NCI-H446 treated with DMSO at 0.1 percent for 48 hours (cell line): ENCODE measurements at places on chromosomes 12 and 14.

DNA sequence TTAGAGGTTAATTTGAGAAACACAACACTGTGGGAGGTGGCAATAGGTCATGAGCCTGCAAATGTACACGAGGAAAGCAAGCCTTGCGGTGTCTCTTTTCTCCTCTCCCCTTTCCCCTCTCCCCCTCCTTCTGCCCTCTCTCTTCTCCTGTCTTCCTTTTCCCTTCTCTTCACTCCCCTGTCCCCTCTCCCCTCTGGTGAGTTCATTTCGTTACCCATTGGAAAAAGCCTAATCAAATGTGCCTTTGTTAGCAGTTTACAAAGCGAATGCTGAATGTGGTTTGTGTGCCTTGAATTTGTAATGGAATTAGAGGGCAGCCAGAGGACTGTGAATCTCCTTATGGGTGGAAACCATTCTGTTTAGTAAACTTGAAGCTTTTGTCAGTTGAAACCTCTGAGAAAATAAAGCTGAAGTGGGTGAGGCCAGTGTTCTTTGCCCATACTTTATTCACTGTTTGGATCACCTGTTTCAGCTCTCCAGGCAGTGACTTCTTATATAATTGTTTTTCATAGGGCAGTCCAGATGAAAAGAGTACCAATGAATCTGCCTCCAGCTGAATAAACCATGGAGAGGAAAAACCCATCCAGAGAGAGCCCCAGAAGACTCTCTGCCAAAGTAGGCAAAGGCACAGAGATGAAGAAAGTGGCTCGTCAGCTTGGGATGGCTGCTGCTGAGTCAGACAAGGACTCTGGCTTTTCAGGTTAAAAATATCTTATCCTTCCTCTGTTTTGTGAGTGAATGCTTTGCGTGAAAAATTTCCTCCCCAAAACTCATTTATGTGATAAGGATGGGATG, 7.3 kb downstream of the CIPC start:
- DNase-seq = no peak

- DNase-seq = no peak
Observed at GRCh38 chr14:102058961-102059360, 27.9 kb downstream of the HSP90AA1 start.

GRCh38 chr12:120821878-120822277, 82.3 kb downstream of the SPPL3 start:
- no peak for DNase-seq

DNA sequence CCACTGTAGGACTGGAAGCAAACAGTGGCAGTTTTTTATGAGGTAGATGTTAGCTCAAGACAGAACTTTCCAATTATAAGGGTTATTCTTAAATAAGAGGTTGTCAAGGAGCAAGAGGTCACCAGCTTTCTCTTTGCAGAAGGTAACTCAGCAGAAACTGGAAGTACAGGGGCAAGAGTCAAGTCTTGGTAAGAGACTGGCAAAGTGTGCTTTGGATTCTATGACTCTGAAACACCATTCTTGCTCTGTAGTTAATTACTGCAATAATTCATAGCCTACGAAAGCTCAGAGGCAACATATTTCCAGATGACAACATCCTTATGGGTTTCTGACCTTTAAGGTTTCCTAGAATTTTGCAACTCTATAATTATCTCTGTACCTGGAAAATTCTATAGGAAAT, 51.3 kb downstream of the RMST start:
- DNase-seq = no peak

GRCh38 chr12:6057700-6058099, 66.8 kb downstream of the VWF start:
- DNase-seq = no peak

DNA sequence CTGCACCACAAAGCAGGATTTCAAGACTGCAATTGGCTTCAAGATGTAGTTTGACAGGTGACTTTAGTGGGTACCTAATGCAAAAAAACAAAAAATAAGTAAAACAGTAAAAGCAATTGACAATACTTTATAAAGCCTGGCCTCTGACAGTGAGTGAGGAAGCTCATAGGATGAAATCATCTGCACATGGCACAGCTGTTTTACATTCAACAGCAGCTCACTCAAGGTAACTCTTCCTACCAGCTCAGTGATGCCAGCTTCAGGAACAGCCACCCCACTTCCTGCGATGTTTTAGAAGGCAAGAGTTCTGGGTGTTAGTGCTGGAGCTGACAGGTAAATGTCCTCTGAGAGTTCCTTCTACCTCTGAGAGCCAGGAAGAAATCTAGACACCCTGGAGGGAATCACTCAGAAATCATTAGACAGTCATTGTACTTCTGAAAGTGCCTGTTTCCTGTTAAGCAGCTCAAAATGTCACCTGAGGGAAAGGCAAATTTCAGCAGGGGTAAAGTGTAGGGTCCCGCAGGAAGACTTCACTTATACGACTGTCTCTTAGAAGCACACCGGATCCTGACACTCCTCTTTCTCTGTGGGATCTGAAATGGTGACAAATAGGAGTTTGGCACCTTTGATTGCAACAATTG, 99.9 kb downstream of the FOXN3 start:
- DNase-seq = no peak

GRCh38 chr14:50311337-50311971, 575 bp downstream of the L2HGDH start:
- no peak for DNase-seq

DNA sequence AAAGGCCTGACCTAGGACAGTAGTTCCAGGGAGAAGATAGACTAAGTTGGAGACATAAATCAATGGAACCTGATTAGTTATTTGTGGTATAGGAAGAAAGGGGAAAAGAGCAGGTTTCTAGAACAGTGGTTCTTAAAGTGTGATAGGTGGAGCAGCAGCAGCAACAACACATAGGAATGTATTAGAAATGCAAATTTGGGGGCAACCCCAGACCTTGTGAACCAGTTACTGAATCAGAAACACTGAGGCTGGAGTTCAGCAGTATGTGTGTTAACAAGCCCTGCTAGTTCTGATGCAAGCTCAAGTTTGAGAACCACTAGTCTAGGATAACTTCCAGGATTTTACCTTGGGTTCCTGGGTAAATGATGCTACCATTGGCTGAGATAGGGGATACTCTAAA, 308.7 kb downstream of the EMP1 start:
- no peak for DNase-seq

GRCh38 chr12:88834226-88834625, 254.0 kb upstream of the KITLG start:
- DNase-seq = no peak

DNA sequence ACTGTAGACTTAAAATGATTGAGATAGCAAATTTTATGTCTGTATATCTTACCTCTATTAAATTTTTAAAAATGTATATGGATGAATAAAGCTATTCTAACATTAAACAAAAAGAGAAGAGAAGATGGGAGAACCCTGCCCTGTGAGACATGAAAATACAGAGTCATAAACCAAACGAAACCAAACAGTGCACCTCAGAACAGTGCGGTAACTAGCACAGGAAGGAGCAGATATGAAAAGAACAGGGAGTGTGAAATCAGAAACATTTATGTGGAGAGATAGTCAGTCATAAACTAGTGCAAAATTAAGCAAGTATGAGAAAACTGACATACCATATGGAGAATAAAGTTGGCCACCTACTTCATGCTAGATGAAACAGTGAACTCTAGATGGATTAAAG, 135.1 kb downstream of the ERC1 start:
- DNase-seq = no peak

- no peak for DNase-seq
Observed at GRCh38 chr12:109739747-109740693, 26.4 kb downstream of the FAM222A start.

GRCh38 chr12:46374310-46374709, 1.7 kb upstream of the SLC38A2 start:
- DNase-seq = no peak

DNA sequence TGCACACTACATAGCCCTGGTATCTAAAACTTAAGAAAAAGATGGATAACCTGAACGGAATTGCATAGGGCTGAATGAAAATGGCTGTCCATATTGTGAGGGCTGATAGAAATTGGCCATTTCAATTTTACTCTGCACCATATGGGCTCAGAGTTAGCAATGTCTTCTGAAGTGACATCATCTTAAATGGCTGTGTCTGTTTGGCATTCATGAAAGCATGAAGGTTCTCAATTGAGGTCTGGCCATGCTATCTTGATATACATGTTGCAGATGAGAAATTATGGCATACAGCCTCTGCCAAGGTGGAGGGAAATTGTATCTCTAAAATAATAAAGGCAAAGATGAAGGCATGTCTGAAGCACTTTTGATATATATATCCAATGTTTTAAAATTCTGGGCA, 226.0 kb upstream of the PDE3A start:
- DNase-seq = peak; percentile 47

- no peak for DNase-seq
Observed at GRCh38 chr12:10293151-10293550, 14.5 kb upstream of the KLRD1 start.

DNA sequence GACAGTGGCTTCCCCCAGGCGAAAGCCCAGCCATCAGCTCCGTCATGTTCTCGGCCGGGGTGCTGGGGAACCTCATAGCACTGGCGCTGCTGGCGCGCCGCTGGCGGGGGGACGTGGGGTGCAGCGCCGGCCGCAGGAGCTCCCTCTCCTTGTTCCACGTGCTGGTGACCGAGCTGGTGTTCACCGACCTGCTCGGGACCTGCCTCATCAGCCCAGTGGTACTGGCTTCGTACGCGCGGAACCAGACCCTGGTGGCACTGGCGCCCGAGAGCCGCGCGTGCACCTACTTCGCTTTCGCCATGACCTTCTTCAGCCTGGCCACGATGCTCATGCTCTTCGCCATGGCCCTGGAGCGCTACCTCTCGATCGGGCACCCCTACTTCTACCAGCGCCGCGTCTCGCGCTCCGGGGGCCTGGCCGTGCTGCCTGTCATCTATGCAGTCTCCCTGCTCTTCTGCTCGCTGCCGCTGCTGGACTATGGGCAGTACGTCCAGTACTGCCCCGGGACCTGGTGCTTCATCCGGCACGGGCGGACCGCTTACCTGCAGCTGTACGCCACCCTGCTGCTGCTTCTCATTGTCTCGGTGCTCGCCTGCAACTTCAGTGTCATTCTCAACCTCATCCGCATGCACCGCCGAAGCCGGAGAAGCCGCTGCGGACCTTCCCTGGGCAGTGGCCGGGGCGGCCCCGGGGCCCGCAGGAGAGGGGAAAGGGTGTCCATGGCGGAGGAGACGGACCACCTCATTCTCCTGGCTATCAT, 663 bp downstream of the PTGER2 start:
- no peak for DNase-seq

DNA sequence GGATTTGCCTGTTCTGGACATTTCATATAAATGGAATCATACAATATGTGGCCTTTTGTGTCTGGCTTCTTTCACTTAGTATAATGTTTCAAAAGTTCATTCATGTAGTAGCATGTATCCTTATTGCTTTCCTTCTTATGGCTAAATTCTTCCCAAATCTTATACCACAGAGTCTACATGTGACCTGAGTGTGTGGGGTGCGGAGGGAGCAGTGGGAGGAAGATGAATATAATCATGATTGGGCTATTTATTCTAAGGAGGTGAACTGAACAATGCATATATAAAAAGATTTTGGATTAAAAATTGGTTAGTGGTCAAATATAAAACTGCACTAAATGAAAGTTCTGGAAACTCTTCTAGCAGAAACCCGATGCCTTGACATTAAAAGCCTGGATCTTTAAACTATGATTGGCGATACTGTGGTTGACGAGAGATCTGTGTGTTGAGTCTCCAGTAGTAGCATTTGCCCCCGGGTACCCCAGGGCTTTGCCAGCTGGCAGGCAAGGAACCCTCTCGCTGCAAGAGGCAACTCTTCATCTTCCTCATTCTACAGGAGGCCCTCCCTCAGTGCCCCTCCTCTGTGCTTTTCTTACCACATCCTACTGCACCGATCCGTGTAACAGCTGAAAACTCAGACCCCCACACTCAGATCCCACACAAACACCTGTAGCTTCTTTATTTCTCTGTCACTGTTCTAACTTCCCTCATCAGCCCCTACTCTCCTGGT, 2.6 kb downstream of the CYP46A1 start:
- DNase-seq = no peak

DNA sequence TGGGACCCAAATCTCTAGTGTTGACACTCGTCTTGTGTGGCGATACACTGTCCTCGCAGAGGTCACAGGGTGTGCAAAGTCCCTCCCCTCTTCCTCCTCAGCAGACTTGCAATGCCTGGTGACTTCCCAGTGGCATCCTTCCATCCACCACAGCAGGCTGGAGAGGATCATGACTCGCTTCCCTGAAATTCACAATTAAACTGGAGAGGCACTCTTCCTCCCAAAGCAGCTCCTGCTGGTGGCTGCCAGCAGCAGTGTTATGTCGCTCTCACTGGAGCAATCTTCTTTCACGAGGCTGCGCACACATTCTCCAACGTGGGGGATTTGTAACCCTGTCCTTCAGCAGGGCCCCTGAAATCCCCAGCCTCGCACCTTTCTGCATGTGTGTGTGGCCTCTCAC, 145.2 kb upstream of the TMCC3 start:
- no peak for DNase-seq

DNA sequence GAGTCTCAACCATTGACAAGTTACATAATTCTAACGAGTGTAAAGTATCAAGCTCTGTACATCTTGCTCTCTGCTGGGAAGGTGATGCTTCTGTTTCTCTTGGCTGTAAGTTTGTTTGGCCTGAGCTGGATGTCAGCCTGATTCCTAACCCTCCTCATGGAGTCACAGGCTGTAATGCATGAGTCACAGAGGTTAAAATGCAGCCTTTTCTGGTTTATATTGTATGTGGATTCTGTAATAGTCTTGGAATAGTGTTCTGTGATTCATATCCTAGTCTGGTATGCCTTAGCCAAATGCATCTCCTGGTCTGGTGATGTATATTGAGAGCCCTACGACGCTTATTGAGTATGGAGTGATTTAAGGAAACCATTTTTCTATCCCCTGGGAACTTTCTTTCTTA, 104.5 kb upstream of the FRMD6 start:
- DNase-seq = peak; percentile 89

DNA sequence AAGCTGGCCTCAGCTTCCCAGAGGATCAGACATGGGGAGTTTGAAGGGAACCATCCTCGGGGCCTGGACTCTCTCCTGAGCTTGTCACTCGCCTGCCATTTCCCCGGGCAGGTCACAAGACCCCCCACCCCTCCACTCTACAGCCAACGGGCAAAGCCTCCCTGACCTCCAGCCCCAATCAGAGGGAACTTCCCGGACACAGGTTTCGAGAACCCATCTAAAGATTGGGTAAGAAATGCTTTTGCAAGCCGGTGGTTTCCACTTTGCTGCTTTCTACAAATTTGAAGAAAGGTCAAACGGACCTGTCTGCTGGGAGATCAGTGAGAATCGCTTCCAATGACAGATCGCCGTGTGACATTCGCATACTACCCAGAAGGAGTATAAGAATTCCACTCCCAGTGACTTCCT, 89.6 kb downstream of the SCARB1 start:
- DNase-seq = no peak

DNA sequence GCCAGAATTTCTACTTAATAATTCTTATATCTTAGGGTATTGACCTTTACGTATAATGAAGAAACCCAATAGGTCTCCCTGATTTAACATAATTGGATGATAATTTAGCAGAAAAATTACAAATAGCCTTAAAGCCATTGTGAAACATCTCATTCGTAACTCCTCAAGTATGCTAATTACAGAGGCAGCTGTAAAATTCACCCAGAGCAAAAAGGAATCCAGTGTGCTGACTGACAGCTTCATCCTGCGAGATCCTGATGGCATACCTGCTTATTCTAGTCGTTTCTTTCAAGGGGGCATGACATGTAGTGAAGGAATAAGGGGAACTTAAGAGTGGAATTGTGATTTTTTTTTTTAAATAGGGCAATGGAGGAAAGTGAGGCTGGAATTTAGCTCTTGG, 291.5 kb downstream of the FUT8 start:
- DNase-seq = no peak

GRCh38 chr12:109653890-109654289, 59.7 kb upstream of the FAM222A start:
- DNase-seq = no peak
